ENCODE measurements at places on chromosomes 2 and 18. TPM values are rescaled to one million over a fixed set of nuclear protein-coding genes. Genes with fewer than 3 reads are reported as not detected.

The TEX44 gene
- total RNA-seq: not detected

The SERPINB7 gene
- 1.7 TPM for total RNA-seq

The PDE6D gene
- 22.1 TPM for total RNA-seq

The OXER1 gene
- not detected for total RNA-seq

The SAG gene
- total RNA-seq: not detected

The ALK gene
- not detected for total RNA-seq

The ATL2 gene
- 71.6 TPM for total RNA-seq

The ST8SIA5 gene
- total RNA-seq: not detected

The TANC1 gene
- 7.3 TPM for total RNA-seq

The KHK gene
- 12.4 TPM for total RNA-seq

The AFF3 gene
- not detected for total RNA-seq

The IL36B gene
- total RNA-seq: 0.13 TPM

The MEIS1 gene
- 2.6 TPM for total RNA-seq

The MC4R gene
- total RNA-seq: not detected

The ZC3H15 gene
- 87.9 TPM for total RNA-seq

The SPDYA gene
- 0.24 TPM for total RNA-seq

The LRRC30 gene
- total RNA-seq: not detected

The PLB1 gene
- total RNA-seq: 1.3 TPM

The SIGLEC15 gene
- total RNA-seq: 0.09 TPM

The AQP12A gene
- total RNA-seq: not detected

The NAPG gene
- 10.0 TPM for total RNA-seq

The IL36RN gene
- 0.06 TPM for total RNA-seq

Data from A549 treated with CpdA at 1 μM for 4 hours (cell line).